ENCODE measurements at places on chromosomes 1 and 21.

DNA sequence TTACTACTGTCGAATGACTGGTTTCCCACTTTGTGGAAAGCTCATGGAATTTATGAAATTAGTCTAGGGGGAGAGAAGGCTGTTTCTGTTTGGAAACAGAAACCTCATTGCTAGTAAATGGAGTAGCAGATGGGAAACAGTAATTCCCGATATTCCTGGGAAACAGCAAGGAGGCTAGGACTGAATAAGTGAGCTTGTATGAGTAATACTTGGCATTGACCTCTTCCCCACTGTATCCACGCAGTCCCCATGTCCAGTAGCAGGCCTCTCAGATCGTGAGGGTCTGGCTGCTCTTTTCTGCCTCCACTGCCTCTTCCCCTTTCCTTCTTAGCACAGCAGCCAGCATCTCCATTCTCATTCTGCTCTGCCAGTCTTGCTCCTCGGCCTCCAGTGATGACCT lies 75.5 kb downstream of the PRDM2 start:
- no peak for DNase-seq

- DNase-seq: no peak
Measured at GRCh38 chr1:77824694-77825093, 45.2 kb downstream of the MIGA1 start.

- DNase-seq: no peak
Measured at GRCh38 chr1:89763649-89763986, 57.2 kb upstream of the LRRC8D start.

GRCh38 chr1:173285048-173285447 lies 77.9 kb upstream of the TNFSF4 start:
- DNase-seq: no peak

DNA sequence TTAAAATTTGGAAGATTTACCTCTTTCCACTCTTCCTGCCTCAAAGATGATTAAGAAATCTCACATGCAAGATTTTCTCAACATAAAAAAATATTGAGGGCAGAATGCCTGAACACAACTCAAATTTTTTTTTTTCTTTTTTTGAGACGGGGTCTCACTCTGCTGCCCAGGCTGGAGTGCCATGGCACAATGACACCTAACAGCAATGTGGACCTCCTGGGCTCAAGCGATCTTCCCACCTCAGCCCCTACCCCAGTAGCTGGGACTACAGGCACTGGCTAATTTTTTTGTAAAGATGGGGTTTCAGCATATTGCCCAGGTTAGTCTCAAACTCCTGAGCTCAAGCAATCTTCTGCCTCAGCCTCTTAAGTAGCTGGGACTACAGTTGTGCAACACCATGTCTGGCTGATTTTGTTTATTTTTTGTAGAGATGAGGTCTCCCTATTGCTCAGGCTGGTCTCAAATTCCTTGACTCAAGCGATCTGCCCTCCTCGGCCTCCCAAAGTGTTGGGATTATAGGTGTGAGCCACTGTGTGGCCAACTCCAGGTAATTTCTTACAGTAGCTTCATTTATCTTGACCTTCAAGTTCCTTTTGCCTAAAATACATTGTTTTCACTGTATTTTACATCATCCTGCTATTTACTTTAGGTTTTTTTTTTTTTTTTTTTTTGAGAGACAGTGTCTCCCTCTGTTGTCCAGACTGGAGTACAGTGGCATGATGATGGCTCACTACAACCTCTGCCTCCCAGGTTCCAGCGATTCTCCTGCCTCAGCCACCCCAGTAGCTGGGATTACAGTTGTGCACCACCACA lies 10.4 kb downstream of the NUCKS1 start:
- DNase-seq: no peak

DNA sequence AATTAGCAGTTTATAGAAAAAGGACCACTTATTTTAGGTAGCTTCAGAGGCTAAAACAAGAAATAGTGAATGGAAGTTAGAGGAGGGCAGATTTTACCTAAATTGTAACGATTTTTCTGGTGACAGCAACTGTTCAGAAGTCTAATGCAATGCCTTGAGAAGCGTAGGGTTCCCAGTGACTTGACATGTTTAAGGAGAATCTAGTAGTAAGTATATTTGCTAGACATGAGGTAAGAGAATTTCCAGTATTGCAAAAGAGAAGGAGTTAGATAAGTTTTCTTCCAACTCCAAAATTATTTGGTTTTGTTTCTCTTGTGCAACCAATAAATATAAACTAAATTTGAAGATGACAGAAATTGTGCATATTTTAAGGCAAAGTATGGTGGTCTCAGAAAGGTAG lies 140.0 kb downstream of the SMYD3 start:
- no peak for DNase-seq

GRCh38 chr1:176066709-176067108 lies 140.4 kb downstream of the COP1 start:
- DNase-seq: no peak

DNA sequence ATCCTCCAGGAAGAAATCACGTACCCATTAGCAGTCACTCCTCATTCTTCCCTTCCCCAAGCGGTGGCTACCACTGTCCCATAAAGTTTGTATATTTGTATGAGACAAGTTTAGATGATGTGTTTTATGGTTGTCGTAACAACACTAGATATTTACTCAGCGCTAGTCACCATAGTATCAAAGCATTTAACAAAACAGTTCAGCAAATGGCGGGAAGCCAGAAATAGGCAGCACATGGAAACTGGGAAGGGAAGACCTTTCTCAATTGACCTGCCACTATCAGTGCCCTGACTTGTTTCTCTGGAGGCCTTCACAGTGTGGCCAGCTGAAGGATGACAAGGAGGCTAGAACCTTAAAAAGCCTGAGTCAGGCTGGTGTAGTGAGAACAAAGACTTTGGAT lies 31.1 kb downstream of the CNST start:
- DNase-seq: no peak

- DNase-seq: no peak
Measured at GRCh38 chr1:67355745-67356424, 48.2 kb downstream of the IL12RB2 start.

DNA sequence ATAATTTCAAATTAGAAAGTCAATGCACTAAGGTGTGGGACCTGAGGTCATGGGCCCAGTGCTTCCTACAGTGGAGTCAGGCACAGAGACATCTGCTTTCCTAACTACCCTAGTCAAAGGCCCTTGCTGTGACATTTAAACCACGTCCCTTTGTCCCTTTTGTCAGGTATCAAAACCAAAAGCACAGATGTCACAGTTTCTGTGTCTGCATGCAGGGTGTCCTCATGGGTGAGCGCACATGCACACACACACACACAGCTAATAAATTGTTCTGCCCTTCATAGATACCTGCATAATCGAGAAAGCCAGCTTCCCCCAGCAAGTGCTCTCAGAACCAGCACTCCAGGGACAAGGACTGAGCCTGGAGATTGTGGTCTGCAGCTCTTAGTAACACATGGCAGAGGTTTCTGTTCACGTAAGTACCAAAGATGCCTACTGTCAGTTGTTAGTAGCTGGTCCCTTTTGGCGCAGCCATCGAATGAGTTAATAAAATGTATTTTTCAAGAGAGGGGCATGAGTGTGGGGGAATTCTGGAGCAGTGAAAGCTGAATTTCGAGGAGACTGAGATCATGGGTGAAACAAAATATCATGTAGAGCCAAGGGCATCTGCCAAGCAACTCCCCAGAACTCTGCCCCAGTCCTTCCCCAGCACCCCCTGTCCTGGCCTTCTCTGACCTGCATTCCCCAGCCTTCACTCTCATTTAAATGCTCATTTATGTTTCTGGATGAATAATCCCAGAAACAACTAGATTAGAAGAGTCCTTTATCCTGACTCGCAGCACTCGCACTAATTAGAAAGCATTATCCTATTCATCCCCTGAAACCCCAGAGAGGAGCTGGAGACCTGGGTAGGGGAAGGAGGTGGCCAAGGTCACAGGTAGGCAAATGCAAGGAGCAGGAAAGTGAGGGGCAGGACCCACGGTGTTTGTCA lies 25.5 kb downstream of the TNR start:
- no peak for DNase-seq

GRCh38 chr1:70265946-70266345 lies 44.8 kb downstream of the SRSF11 start:
- DNase-seq: no peak

- DNase-seq: no peak
Measured at GRCh38 chr1:162717548-162718184, 72.8 kb upstream of the HSD17B7 start.

Measured in ecto neural progenitor cell (in vitro differentiated cells).